ENCODE measurements at places on chromosomes 7 and 10.

DNA sequence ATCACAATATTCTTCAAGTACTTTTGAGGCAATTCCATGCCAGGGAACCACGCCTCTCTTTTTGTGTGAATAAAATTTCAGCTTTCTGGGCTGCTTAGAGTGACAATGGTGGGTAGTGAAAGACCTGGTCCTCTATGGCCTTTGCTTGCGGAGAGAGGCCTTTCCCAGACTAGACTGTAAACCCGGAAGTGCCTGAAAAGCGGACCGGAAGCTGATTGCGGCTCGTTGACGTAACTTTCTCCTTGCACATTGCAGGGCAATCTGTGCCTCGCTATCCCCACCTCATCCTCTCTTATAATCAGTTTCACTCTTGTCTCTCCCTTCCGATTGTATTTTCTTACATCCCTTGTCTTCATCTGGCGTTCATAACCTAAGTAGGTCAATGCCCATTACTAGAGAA lies 310.4 kb downstream of the CAMK1D start:
- no peak for DNase-seq

GRCh38 chr7:156119771-156120170 lies 307.5 kb upstream of the SHH start:
- DNase-seq = no peak

DNA sequence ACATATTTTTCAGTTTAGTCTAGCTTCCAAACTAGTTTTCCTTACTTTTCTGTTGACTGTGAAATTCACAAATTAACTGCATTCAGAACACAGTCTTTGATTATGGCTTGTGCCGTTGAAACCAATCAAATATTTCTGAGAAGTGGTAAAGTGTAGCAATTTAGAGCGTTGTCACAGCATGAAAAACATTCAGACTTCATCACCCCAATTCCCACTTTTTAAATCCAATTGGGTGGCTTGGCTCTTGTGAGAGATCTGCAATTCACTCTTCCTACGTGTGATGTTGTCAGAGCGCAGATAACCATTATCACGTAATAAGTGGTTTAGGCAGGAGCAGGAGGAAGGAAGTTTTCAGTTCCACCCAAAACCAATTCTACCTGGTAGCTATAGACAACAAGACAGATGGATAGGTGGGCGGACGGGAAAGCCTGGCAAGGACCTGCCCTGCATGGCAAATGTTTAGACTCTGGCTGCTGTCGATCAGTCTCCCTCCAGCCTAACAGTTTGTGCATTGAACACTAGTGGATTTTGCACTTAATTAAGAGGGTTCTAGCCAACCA lies 8.9 kb downstream of the COBL start:
- no peak for DNase-seq

DNA sequence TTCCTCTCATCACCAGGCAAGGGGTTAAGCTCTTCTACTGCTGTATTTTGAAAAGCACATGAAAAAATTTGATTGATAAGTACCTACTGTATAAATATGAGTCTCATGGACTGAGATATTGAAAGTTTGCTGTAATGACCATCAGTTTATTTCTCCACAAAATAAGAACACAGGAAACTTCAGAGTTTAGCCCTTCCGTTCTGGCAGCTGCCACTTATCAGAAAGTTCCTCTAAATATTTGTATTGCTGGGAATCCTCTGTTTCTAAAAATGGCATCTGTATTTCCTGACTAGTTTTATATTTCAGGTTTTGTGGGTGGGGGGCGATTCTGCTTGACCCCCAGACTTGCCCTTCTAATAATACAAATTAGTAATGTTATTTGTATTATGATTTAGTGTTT lies 92.0 kb downstream of the LYZL2 start:
- no peak for DNase-seq

- no peak for DNase-seq
Observed at GRCh38 chr10:112713411-112713810, 236.6 kb upstream of the TCF7L2 start.

DNA sequence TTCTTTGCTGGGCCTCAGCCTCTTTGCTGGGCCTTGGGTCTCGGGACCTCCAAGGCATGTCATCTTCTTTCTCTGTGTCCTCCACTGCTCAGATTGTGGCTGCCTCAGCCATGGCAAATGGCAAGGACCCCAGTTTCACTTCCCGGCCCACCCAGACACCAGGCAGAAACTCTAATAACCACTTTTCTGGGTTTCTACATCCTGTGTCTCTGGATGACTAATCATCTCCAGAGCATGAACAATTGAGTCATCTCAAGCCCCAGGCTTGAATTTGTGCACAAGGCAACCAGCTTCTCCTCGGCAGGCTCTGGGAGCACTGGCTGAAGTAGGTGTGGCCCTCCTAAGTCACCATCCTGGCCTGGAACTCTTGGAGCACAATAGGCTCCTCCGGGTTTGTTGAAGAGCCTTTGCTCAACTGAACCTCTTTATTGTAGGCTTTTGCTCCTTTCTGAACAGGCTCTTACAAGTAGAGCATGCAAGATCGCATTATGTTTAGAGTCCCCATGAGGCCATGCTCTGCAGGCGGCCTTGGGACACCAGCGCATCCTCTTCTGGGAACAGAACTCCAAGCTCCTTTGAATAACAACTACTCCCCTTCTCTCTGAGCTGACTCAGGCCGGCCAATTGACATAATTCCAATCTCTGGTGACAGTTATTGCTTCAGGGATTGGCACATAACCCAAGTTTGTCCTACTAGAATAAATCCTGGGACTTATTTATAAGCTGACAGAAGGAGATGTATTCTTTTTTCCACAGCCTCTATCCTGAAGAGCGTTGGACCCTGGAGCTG lies 218.1 kb downstream of the WDR11 start:
- no peak for DNase-seq

DNA sequence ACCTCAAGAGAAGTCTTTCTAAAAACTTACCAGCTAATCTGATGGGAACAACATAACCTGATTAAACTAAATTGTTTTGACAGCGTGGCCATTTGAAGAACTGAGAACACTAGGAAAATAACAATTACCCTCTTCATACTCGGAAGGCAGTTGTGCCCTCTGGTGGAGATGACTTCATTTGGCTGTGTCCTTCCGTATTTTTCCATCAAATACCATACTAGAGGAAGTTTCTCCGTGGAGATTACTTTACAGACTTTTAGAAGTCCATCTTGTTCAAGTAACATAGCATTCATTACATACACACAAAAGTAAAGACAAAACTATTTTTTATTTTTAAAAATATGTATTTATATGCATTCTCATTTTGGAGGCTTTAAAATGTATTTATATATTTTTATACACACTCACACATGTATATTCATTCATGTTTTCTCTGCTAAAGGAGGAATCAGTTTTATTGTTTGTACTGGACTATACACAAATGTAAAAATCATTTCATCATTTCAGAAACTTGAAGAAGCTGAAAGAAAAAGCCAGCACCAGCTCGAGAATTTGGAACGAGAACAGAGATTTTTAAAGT lies 25.2 kb downstream of the SMNDC1 start:
- DNase-seq = peak; percentile 19

DNA sequence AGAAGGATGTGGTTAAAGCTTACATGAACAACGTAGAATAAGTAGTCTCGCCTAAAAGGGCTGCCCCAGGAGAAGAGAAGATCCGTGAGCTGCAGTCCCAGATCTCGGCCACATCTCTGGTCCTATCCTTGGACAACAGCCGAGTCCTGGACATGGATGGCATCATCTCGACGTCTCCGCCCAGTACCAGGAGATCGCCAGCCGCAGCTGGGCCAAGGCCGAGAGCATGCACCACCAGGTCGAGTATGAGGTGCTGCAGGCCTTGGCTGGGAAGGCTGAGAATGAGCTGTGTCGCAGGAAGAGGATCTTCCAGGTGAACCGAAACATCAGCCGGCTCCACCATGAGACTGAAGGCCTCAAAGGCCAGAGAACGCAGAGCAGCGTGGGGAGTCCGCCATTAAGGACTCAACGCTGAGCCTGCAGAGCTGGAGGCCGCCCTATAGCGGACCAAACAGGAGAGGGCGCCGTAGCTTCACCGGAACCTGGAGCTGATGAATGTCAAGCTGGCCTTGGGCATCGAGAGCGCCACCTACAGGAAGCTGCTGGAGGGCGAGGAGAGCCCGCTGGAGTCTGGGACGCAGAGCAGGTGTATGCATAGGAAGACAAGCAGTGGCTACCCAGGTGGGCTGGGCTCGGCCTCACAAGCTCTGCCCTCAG lies 22.2 kb downstream of the LIPK start:
- no peak for DNase-seq

DNA sequence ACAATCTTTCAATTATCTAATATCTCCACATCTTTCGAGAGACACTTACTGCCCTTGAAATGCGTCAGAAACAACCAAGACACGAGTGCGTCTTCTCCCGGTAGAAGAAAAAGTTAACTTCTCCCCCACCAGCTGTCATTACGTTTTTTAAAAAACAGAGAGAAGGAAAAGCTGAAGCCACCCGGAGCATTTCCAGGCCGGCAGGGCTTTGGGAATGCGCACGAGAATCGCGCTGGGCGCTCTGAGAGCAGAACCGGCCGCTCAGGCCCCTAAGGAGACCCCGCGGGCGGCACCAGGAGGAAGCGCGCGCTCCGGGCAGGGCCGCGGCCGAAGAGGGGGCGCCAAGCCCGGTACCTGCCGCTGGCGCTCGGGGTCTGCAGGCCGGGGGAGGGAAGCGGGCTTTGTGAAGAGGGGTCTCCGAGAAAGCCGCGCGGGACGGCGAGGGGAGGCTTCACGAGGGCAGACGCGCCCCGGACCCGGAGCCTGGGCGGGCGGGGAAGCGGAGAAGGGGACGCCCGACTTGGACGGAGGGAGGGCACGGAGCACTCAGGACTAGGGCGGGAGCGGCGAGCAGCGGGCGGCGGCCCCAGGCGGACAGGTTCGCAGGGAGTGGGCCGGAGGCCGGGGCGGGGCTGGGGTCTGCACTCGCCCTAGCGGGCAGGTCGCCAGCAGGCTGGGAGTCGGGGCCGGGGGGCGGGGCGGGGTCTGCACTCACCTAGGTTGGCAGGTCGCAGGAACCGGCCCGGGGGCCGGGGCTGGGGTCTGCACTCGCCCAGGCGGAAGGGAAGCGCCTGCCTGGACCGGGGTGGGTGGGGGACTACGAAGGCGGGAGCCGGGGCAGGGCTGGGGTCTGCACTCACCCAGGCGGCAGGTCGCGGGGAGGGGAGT lies 932 bp downstream of the ESYT2 start:
- DNase-seq = no peak

DNA sequence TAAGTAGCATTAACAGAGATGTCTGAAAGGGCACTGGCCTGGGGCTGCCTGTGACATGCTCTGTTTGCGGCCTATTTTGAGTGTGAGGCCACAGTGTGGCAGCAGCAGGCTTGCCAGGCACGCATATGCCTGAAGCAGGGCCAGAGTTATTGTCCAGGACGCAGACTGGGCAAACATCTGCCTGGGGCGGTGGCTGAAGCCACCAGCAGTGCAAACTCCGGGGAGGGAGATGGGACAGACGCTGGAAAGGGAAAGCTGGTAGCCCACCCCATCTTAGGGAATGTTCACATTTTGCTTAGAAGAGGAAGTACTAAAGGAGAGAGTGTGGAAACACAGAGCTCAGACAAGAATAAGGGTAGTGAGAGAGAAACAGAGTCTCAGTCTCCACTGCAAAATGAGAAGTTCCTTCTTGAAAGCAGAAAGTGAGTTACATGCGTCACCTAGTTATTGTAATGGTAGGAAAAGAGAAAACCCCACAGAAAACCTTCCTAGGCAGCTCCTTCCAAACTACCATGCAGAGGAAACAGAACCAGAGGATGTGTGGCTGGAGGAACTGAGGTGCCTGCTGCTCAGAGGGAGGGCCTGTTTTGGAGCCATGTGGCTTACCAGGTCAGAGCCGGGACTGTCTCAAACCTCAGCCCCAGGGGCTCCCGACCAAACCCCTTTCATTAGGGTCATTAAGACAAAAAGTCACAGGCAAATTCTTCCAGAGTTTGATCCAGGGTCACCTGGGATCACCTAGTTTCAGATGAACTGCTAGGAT lies 14.5 kb downstream of the AKR1B1 start:
- DNase-seq = no peak

- DNase-seq = no peak
Observed at GRCh38 chr10:44774676-44775401, 136.3 kb upstream of the TMEM72 start.

DNA sequence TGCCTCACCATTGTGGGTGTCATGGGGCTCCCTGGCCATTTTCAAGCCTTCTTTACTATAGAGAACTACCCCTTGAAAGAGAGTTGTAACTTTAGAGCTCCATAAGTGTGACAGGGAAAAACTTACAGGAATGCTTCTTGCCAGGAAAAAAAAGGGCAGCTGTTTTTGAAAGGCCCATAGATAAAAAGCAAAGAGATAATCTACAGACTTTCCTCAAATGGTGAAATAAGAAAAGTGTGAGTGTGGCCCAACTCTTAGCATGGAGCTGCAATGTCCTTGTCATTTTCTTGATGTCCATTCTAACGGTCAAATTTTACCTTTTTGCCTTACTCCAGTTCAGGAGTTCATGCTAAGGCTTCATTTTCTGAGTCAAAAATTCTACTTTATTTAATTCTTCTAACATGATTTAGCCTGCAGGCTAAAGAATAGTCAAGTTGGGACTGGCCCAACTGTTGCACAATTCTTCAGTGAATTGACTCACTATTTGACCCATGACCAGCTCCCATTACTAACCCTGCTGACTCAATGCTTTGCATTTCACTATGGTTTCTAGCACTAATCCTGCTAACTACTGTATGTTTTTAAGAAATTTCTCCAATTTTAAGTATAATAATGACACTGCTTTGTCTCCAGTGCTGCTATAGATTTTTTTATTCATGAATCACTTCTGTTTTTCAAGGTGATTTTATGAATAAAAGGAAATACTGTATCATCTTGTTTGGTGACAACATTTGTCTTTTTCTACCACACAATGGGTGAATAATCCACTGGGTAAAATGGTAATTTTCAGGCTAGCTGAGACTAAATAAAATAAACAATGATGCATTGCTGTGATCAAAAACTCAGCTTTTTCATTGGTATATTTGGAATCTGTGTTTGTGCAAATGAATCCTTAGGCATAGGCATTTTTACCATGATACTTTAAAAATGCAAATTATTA lies 41.4 kb upstream of the SGCE start:
- DNase-seq = peak; percentile 90

DNA sequence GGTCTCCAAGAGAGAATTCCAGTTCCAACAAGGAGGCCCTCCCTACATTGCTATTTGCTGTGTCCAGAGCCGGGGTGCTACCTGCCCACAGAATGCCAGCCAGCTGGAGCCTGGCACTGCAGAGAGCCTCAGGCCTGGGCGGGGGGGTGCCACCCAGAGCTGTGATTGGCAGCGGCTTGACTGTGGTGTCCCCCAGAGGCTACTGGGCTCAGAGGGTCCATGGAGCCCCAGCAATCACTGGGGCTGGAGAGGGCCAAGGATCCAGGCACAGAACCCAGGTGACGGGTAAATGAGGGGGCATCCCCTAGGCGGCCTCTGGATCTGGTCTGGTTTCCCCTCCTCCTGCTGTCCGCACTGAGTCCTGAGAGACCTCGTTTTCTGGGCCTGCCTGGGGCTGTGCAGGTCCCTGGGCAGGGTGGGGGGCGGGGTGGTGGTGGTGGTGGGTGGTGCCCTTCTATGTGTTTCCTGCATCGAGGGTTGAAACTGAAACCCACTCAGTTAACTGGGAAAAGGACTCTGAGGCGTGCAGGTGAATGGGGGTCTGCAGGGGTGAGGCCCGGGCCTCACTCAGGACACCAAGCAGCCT lies 12.6 kb downstream of the DPYSL4 start:
- DNase-seq = no peak

Measured in non-pigmented ciliary epithelial cell (primary cell).